ENCODE measurements at places on chromosomes 11 and 22. TPM values are rescaled to one million over a fixed set of nuclear protein-coding genes. Genes with fewer than 3 reads are reported as not detected.

GRCh38 chr11:130020323-130020722 lies 17.7 kb upstream of the PRDM10 start:
- no peaks in the 10 kb centered on the region for H3K36me3 ChIP-seq
- no peaks in the 10 kb centered on the region for H3K27me3 ChIP-seq
- H3K27ac ChIP-seq = no peak overlapping the region
- no peak overlapping the region for H3K4me3 ChIP-seq
- DNase-seq = no peak

DNA sequence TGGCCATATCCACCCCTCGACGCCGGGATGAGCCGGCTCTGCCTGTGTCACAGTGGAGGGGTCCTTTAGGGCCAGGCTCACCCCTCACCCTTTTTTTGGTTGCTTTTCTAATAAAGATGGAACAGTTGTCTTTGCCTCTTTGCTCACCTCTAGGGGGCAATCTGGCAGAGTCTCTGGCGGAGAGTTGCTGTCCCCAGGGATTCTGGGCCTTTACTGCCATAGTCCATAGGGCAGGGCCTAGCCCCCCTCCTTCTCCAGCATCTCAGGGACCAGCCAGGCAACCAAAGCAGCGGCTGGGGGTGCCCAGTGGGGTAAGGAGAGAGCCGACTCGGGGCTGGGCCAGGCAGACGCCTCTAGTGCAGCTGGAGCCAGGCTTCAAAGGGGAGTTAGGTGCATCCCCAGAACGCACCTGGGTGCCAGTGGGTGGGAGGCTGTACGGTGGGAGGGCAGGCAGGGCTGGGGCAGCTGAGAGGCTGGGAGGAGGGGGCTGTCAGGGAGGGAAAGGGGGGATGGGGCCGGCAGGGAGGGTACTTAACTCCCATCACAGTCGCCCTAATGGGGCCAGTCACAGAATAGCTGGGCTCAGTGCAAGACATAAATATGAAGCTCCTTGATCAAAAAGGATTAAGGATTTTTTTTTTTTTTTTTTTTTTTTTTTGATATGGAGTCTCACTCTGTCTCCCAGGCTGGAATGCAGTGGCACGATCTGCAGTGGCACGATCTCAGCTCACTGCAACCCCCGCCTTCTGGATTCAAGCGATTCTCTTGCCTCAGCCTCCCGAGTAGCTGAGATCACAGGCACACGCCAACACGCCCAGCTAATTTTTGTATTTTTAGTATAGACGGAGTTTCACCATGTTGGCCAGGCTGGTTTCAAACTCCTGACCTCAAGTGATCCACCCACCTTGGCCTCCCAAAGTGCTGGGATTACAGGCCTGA lies 2.5 kb upstream of the SUSD2 start:
- DNase-seq = no peak
- peaks cover 30% of the 10 kb centered on the region for H3K4me1 ChIP-seq
- no peak overlapping the region for H3K27ac ChIP-seq
- H3K4me3 ChIP-seq = no peak overlapping the region
- H3K27me3 ChIP-seq = no peaks in the 10 kb centered on the region
- no peaks in the 10 kb centered on the region for H3K36me3 ChIP-seq

GRCh38 chr11:10444725-10445315 lies 10.2 kb upstream of the AMPD3 start:
- H3K36me3 ChIP-seq = no peaks in the 10 kb centered on the region
- peaks cover 34% of the 10 kb centered on the region for H3K4me1 ChIP-seq
- H3K27ac ChIP-seq = no peak overlapping the region
- H3K4me3 ChIP-seq = no peak overlapping the region

- peaks cover 54% of the 10 kb centered on the region for H3K36me3 ChIP-seq
- H3K27me3 ChIP-seq = no peaks in the 10 kb centered on the region
- DNase-seq = no peak
- H3K4me3 ChIP-seq = no peak overlapping the region
- H3K4me1 ChIP-seq = peaks cover 18% of the 10 kb centered on the region
- H3K27ac ChIP-seq = no peak overlapping the region
These were observed 17.9 kb upstream of the NAP1L4 start for GRCh38 chr11:3010004-3010403.

DNA sequence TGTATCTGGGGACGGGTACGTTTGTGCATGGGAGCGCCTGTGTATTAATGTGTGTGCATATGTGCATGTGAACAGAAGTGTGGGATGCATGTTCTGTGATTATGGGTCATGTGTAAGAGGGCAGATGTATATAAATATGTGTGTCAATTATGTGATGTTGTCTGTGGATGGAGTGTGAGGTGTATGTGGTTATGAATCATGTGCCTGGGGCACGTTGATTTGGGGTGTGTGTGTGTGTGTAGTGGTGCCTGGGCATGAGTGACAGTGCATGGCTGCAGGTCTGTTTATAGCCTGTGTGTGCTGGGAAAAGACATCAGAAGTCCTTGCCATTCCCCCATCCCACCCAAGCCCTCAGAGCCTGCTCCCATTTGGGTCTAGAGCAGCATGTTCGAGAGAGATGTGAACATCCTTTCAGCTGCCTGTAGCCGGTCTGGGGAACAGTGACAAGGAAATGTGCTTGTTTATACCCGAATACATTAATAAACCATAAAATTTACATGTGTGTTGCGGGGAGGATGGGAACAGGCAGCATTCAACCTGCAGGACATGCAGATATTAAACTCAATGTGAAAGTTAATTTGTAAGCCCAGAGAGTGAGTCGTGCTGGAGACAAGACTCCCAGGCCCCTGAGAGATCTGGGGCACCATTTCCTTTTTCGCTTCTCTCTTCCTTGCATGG lies 129.0 kb downstream of the NECTIN1 start:
- no peaks in the 10 kb centered on the region for H3K36me3 ChIP-seq
- H3K27ac ChIP-seq = no peak overlapping the region
- no peak overlapping the region for H3K4me3 ChIP-seq
- peaks cover 15% of the 10 kb centered on the region for H3K4me1 ChIP-seq
- no peak for DNase-seq
- H3K27me3 ChIP-seq = no peaks in the 10 kb centered on the region

GRCh38 chr11:92380882-92381281 lies 156.3 kb downstream of the FAT3 start:
- no peaks in the 10 kb centered on the region for H3K27me3 ChIP-seq
- no peak for DNase-seq
- H3K4me1 ChIP-seq = peaks cover 80% of the 10 kb centered on the region

- no peak for DNase-seq
- no peaks in the 10 kb centered on the region for H3K4me1 ChIP-seq
- no peaks in the 10 kb centered on the region for H3K36me3 ChIP-seq
- no peak overlapping the region for H3K4me3 ChIP-seq
These were observed 40.7 kb downstream of the SYT13 start for GRCh38 chr11:45245218-45246045.

DNA sequence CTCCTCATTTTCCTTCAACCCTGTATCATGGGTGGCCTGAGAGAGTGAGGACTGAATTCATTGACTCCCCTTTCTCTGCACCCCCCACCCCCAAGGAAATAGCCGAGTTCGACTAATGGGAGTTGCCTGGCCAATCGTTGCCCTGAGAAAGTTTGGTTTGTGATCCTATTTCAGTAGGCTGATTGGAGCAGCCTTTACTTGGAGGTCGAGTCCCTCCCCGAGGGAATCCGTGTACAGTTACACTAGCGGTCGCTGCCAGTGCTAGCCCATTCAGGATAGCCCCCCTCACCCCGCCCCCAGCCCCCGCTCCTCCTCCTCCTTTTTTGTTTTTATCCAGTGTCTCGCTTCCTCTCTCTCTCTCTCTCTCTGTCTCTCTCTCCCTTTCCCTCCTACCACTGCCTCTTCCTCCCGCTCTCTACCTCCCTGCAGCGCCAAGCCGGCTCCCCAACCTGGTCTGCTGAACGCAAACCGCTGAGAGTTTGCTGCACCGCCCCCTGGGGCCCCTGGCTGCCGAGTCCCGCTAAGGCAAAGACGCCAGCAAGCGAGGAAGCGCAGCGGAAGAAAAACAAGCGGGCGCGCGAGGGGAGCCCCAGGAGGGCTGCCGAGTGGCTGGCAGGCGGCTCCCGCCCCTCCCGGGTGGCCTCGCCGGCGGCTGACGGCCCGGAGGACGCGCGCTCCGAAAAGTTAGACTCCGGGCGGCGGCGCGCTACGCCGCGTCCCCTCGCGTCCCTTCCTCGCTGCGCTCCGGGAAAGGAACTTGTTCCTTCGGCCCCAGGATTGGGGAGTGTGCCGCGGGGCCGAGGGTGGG lies at the start of gene GRAMD1B:
GRAMD1B (plus strand) TSS at position 357 of the 808 bp plus-strand sequence. CDS start 524 bp downstream, outside the sequence.
- peak within 1 kb of the TSS; percentile 84 for H3K4me3 ChIP-seq
- peak within 1 kb of the TSS; percentile 50 for H3K27ac ChIP-seq
- H3K36me3 ChIP-seq = no peaks in the 10 kb centered on the region
- peaks cover 9% of the 10 kb centered on the region for H3K4me1 ChIP-seq
- peak; percentile 85 for DNase-seq
- peaks cover 23% of the 10 kb centered on the region for H3K27me3 ChIP-seq

GRCh38 chr11:106418791-106419190 lies 341.3 kb downstream of the AASDHPPT start:
- no peak overlapping the region for H3K4me3 ChIP-seq
- no peak for DNase-seq
- no peak overlapping the region for H3K27ac ChIP-seq
- no peaks in the 10 kb centered on the region for H3K27me3 ChIP-seq

Gene AGBL2
- total RNA-seq = 0.34 TPM

Gene ENTHD1
- total RNA-seq = not detected

Gene SPON1
- total RNA-seq = 0.05 TPM

Gene DEUP1
- not detected for total RNA-seq

Gene PRR33
- total RNA-seq = not detected
